ENCODE measurements at places on chromosomes 6 and 20.

DNA sequence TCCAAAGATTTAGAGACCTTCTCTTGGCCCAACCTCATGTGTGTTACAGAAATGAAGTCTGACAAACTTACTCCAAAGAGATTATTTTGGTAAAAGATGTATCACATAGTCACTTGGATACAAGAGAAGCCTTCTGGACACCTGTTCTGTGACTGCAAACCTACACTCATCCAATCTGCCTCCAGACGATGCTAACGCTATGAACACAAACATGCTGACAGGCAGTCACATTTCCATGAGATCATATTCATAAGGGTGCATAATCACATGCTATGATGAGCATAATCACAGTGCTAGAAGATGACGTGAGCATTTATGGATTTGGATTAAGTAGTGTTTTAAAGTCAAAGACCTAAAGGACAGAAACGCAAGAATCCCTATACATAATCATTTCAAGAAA, 340.2 kb downstream of the HACE1 start:
- no peak for DNase-seq

GRCh38 chr6:39166912-39167290, 51.9 kb upstream of the SAYSD1 start:
- no peak for DNase-seq

DNA sequence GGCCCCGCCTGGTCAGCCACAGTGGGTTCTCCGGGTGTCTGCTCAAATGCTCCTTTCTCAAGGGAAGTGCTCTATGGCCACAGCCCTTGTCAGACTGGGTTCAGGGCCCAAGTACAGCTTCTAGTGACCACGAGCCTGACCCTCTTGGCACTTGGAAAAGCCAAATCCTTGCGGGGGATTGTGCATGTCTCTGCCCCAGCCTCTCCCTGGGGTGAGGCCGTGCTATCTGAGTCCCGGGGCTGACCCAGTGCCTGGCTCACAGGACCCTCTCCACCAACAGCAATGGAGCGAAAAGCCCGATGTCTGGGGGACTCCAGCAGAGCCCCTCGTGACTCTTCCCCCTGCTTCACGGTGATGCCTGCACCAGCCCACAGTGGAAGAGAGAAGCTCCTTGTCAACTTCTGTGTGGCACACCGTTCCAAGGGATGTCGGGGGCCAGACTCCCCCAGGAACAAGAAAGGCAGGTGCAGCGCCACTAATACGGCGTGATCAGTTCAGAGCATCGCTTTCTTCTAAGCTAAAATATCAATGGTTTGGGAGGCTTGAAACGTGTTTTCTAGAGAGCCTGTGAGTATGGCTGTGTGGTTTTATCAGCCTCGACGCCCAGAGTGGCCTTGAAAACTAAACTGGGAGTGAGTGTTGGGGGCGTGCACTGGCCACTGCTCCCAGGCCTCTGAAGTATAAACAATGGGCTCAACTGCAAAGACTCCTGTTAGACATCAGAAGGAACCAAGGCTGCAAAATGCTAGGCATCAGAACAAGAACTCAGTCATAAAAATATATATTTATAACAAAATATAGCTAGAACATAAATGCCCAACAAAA, 51.9 kb downstream of the DLL1 start:
- no peak for DNase-seq

GRCh38 chr20:60136645-60137401, 178.6 kb downstream of the CDH26 start:
- DNase-seq, result no peak

DNA sequence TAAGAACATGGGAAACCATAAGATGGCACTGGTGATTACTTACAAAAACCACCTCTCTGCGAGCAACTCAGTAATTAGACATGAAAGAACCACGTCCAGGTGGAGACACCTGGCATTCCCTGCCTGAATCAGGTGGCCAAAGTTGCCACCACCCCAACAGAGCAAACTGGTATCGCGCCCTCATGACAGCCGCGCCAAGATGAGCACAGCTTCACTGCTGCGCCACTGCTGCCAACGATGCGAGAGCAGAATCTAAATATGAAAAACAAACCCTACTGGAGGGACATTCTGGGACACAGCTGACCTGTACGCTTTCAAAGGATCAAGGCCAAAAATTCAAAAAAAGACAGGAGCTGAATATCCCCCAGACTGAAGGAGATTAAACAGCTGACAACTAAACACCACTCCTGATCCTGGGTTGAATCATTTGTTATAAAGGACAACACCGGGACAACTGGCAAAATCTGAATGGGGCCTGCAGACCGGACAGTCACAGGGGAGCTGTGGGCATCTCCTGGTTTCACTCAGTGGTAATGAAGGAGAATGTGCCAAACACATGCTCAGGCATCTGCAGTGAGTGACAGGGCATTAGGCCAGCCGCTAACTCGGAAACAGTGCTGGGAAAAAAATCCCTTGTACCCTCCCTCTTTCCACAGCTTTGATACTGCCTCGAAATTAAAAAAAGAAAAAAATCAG, 17.4 kb downstream of the CST7 start:
- DNase-seq, result no peak

- DNase-seq, result peak; percentile 4
These were observed 239.5 kb downstream of the SLC35F1 start for GRCh38 chr6:118146584-118146983.

- no peak for DNase-seq
These were observed 28.1 kb upstream of the AKIRIN2 start for GRCh38 chr6:87729965-87730719.

GRCh38 chr6:158278004-158278403, 34.3 kb upstream of the TULP4 start:
- DNase-seq, result no peak

DNA sequence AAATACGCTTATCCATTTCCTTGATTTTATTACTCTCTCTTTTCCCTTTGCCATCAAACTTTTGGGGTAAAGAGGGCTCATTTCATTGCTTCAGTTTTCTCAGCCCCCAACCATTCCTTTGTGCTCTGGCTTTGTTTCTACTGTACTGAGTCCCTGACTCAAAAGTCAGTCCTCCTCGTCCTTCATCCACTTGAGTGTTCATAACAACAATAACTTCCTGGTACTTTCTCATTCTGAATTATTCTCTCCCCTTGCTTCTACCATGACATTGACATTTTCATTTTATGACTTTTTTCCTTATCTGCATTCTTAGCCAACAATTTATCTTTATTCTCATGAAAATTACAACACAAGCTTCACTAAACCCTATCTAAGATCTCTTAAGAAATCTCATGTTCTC, 911 bp downstream of the ENPP3 start:
- DNase-seq, result no peak

DNA sequence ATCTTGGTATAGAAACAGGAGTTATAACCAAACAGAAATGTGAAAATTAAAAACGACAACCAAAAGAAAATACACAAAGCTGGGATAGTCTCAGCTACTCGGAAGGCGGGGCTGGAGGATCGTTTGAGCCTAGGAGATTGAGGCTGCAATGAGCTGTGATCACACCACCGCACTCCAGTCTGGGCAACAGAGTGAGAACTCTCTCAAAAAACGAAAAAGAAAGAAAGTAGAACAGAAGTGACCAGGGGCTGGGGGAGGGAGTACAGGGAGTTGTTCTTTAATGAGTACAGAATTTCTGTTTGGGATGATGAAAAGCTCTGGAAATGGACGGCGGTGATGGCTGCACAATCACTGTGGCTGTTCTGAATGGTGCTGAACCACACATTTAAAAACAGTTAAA, 5.9 kb downstream of the GMEB2 start:
- no peak for DNase-seq

- no peak for DNase-seq
These were observed 24.9 kb upstream of the ELOVL5 start for GRCh38 chr6:53373638-53374037.

DNA sequence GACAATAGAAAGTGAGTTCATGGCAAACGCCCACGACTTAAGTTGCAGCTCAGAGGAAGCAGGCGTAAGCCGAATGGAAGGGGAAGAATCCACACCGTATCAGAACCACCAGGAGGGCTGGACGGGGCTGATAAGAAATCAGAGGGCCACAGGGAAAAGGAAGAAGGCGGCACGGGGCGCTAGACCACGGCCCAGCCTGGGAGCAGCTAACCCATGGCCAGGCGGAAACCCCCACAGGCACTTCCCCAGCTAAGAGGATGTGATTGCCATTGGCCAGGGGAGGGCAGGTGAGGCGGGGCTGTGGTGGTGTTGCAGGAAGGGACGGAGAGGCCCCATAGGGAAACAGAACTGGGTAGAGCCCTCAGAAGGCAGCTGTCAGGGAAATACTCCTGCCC, 174.0 kb upstream of the AFDN start:
- DNase-seq, result no peak

DNA sequence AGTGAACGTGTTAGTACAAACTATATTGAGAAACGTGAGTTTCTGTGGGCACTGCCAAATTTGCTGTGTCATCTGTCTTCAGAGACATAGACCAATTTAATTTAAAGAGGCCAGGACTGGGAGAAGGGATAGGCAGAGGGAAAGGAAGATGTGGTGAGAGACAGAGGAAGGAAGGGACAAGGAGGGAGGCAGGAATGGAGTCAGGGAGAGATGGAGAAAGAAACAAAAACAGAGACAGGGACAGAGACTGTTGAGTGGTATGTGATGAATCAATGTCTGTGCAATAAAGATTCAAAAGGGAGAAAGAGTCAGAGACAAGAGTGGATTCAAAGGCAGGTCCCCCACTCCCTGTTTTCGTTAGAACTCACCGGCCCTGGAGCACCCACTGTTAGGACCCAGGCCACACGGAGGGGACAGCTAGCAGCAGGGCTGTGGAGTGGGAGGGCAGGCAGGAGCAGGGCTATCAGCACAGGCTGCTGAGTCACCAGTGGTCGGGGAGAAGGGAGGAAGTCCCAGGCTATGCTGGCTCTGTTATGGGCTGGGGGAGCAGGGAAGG, 51.6 kb upstream of the CHD6 start:
- no peak for DNase-seq

All from fibroblast of lung (primary cell).